ENCODE measurements at places on chromosomes 6 and 20.

GRCh38 chr6:24497254-24497970 is 2.6 kb downstream of the ALDH5A1 start:
- no peak for DNase-seq
- H3K27me3 ChIP-seq: no peaks in the 10 kb centered on the region
- no peaks in the 10 kb centered on the region for H3K36me3 ChIP-seq
- no peak overlapping the region for H3K4me3 ChIP-seq

- no peaks in the 10 kb centered on the region for H3K4me1 ChIP-seq
- DNase-seq: no peak
- H3K36me3 ChIP-seq: no peaks in the 10 kb centered on the region
- no peaks in the 10 kb centered on the region for H3K27me3 ChIP-seq
- no peak overlapping the region for H3K4me3 ChIP-seq
- H3K27ac ChIP-seq: no peak overlapping the region
Measured at GRCh38 chr6:17336425-17336824, 55.3 kb downstream of the RBM24 start.

DNA sequence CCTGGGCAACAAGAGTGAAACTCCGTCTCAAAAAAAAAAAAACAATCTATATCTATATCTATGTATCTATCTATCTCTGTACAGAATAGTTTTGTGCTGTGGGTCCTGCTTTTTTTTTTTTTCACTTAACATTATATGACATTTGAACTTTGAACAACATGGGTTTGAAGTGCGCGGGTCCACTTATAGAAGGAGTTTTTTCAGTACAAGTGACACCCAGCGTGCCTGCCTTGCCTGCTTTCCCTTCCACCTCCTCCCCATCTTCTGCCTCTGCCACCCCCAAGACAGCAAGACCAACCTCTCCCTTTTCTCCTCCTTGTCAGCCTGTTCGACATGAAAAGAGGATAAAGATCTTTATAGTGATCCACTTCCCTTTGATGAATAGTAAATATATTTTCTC is 102.2 kb upstream of the KCNG1 start:
- H3K4me3 ChIP-seq: no peak overlapping the region
- H3K36me3 ChIP-seq: no peaks in the 10 kb centered on the region
- no peak for DNase-seq
- no peaks in the 10 kb centered on the region for H3K4me1 ChIP-seq

- H3K27me3 ChIP-seq: peaks cover 42% of the 10 kb centered on the region
- no peak overlapping the region for H3K4me3 ChIP-seq
- no peak overlapping the region for H3K27ac ChIP-seq
- peak; percentile 40 for DNase-seq
Measured at GRCh38 chr20:2809690-2810089, 5.1 kb upstream of the C20orf141 start.

GRCh38 chr6:89992818-89993217 is 98.5 kb downstream of the GJA10 start:
- peaks cover under 1% of the 10 kb centered on the region for H3K4me1 ChIP-seq
- DNase-seq: no peak
- no peaks in the 10 kb centered on the region for H3K27me3 ChIP-seq
- H3K36me3 ChIP-seq: no peaks in the 10 kb centered on the region

- no peak for DNase-seq
- no peak overlapping the region for H3K4me3 ChIP-seq
- no peaks in the 10 kb centered on the region for H3K27me3 ChIP-seq
- H3K36me3 ChIP-seq: no peaks in the 10 kb centered on the region
- peaks cover 21% of the 10 kb centered on the region for H3K4me1 ChIP-seq
- peak overlapping the region; percentile 57 for H3K27ac ChIP-seq
Measured at GRCh38 chr6:79544299-79544927, 7.2 kb upstream of the LCA5 start.
